ENCODE measurements at places on chromosomes 1 and 21.

DNA sequence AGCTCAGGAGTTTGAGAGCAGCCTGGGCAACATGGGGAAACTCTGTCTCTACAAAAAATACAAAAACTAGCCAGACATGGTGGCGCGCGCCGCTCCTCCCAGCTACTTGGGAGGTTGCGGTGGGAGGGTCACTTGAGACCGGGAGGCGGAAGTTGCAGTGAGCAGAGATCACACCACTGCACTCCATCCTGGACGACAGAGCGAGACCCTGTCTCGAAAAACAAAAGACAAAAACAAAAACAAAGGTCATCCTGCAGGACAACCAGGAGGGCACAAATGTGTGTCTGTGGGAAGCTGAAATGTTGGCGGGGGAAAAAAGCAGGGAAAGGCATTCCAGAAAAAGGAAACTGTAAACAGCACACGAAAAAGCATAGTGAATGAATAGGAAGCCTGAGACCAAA lies 104.1 kb upstream of the HNRNPU start:
- DNase-seq, result no peak

- no peak for DNase-seq
Observed at GRCh38 chr1:20821466-20821865, 34.4 kb upstream of the HP1BP3 start.

DNA sequence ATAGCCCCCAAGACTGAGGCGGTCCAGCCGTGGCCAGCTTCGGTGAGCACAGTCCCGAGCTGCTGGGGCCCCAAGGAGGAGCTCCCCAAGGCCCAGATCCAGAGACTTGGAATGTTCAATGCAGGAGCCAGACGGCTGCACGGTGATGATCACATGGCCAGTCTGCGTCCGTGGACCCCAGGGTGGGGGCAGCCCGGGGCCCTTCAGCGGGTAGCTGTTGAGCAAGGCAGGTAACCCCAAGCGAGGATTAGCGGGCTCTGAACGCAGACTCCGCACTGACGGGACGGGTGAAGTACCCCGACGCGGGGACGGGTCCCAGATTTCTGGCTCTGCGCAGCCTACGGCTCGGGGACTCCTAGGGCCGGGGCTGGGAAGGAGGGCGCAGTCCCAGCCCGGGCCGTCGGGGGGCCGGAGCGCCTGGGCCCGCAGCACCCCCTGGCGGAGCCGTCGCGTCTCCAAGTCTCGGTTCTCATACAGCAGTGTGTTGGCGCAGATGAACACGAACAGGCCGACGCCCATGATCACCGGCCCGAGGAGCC lies 2.7 kb downstream of the TMEM200B start:
- DNase-seq, result no peak

DNA sequence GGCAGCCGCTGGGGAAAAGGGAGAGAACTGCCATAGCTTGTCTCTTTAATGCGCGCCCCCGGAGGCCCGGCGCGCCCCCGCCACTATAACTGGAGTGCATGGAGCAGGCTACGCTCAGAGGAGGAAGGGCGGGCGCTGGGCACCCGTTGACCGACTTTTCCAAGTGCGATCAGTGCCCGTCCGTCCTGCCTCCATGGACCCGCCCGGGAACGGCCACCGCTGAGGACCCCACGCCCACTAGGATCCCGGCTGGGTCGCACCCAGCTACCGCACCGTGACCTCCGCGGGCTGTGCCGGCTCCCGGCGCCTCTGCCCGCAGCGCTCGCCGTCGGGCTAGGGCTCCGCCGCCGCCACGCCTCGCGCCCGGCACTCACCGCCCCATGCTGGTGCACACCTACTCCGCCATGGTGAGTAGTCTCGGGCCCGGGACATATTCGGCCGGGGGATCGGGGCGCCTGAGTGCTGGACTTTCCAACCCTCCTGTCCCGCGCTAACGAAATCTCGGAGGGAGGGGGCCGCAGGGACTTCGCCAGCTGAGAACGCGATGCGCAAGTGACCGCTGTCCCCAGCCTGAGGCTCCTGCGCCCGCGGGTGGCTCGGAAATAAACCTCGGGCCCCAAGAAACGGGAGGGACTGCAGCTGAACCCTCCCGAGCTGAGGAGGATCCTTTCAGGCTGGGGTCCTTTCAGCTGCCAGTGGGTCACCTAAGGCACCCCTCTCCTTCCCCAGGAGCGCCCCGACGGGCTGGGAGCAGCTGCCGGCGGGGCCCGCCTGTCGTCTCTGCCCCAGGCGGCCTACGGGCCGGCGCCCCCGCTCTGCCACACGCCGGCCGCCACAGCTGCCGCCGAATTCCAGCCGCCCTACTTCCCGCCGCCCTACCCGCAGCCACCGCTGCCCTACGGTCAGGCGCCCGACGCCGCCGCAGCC lies at the start of gene TFAP2E:
TFAP2E (plus strand) TSS at position 117 of the 927 bp plus-strand sequence; CDS start at position 381, 264 bp downstream.
- peak; percentile 35 for DNase-seq

DNA sequence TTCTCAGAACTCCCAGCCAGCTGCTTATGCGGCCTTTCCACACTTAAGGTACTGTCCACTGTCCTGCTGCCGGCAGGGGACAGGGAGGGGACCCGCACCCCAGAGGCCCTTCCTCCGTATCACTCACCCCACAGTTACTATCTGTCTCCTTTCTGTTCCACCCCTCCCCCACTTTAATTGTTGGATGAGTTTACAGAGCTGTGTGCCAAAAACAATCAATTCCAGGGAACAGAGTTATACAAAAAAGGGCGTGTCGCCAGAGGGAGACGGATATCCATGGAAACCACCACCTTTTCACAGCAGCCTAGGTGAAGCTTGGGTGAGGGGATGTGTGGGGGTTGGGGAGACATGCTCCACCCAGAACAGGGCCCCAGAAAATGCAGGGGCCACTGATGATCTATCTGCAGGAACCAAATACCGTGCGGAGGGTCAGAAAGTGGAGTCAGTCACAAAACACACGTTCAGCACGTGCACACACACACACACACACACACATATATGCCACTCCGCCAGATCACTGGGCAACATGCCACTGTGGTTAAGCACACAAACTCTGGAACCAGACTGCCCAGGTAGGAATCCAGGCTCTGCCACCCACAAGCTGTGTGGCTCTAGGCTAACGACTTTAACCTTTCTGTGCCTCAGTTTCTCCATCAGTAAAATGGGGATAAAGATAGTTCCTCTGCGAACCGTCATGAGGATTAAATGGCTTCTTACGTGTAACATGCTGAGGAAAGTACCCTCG lies 30.5 kb downstream of the CASZ1 start:
- DNase-seq, result no peak

DNA sequence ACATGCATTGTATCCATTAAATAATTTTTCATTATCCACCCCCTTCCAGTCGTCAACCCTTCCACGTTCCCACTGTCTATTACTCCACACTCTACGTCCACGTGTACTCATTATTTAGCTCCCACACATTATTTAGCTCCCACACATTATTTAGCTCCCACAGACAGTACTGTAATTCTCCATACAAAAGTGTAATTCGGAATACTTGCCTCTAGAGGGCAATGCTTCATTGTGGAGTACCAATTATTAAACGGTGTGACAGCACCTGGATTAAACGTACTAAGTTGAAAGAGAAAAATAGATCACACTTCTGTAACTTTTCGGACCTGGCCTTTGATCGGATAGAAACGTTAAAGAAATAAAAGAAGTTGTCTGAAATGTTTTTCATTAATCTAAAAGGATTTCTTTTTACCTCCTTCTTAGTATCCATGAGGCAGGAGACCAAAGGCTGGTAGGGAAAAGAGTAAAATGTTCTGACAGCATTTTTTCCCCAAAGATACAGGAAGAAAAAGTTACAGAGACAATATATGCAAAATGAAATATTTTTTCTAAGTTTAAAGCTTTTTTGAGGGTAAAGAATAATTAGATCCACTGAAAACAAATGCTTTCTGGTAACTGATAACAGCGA lies 99.2 kb downstream of the LHX8 start:
- DNase-seq, result peak; percentile 68

Measured in NCI-H526 (cell line).